ENCODE measurements at places on chromosomes 1 and 21.

DNA sequence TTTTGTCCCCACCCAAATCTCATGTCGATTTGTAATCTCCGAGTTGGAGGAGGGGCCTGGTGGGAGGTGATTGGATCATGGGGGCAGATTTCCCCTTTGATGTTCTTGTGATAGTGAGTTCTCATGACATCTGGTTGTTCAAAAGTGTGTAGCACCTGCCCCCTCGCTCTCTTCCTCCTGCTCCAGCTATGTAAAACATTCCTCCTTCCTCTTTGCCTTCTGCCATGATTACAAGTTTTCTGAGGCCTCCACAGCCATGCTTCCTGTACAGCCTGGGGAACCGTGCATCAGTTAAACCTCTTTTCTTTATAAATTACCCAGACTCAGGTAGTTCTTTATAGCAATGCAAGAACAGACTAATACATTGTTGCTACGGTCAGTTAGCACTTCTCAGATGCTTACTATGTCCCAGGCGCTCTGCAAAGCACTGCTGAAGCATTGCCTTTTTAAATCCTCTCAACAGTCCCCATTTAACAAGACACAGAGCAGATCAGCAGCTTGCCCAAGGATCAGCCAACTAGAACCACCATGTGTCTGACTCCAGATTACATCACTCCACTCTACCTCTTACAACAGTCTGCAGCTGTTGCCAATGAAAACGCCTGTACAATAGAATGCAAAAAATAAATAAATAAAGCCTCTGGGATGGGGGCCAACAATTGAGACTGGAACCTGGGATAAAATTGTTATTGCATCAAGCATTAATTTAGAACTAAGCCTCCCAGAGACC, 52.4 kb upstream of the USP1 start:
- peak; percentile 35 for DNase-seq

GRCh38 chr1:170213596-170213995, 67.8 kb downstream of the NTMT2 start:
- DNase-seq: no peak

- DNase-seq: no peak
These were observed 43.4 kb upstream of the MPZL1 start for GRCh38 chr1:167678422-167678821.

DNA sequence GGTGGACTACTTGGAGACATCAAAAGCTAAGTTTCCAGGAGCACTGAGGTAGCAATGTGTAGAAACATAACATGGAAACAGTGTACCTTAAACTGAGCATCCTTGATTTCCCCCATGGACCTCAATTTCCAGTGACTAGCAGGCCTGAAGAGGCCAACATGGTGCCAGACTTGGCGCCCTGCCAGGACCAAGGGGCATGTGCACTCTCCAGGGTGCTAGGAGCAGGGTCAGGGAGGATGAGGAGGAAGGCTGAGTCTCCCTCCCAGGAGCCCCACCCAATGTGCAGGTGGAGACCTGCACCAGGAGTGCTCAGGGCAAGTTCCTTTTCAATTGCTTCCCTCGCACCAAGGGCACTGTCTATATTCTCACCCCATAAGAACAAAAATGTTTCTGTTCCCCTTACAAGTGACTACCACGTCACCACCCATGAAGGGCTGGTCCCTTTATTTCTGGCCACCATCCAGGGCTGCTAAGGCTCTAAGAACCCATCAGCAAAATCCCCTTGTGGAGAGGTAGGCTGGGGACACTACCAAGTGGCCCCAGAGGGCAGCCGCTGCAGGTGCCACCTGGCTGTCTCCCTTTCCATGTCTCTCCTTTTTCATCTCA, 39.2 kb downstream of the MX1 start:
- no peak for DNase-seq

Measured in NCI-H1930 (cell line).